ENCODE measurements at places on chromosomes 7 and 10.

DNA sequence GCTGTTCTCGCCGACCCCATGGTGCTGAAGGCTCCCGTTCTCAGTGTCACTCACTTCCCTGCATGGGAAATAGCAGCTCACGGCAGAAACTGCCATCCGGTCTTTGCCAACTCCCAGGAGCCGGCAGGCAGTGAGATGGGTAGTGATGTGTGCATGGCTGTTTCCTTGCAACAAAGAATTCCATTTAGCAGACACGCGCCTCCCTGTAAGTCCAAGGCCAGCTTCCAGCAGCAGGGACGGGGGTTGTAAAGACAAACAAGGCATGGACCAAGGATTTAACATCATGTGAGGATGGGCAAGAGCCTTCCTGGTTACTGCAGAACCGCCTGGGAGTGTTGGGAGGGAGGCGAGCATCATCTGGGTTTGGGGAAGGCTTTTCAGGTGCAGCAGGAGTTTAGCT, 273.1 kb downstream of the GLRX3 start:
- no peak for DNase-seq

DNA sequence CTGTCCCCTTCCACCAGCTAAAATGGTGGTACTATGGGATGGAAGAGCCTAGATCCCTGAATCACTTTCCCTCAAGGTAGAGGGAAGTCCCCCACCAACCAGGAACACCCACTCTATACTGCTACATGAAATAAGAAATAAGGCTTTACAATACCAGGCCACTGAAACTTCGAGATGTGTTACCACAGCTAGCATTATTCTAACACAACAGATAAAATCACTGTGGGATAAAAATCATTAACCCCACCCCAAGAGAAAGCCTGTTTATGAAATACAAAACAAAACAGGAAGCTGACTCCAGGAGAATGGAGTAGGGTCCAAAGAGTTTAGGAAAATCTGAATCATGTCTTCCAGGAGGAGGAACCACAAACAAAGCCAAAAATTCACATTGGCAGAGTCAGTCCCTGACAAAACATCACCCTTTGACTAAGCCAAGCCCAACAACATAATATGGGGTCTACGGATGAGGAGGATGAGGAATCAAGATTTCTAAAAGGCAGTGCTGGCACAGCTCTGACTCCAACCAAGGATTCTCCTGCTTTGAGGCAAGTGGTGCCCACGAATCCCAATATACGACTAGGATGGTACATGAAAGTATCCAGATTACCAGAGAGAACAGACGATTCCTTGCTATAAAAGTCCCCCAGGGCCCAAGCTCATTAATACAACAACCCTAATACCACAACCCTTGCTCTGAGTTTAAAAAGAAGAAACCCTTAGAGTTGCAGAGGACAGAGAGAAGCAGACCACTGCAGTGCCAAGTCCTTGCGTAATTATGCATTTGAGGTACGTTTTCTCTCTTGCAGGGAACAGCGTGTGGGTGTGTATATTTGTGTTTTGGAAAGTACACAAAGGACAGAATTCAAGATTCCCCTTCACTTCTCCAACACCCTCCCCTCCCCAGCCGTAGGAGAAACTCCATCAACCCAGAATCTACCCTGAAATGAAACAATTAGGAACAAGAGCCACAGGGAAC, 23.7 kb downstream of the XPNPEP1 start:
- DNase-seq, result no peak

- no peak for DNase-seq
Measured at GRCh38 chr7:84258628-84259027, 64.0 kb upstream of the SEMA3A start.

DNA sequence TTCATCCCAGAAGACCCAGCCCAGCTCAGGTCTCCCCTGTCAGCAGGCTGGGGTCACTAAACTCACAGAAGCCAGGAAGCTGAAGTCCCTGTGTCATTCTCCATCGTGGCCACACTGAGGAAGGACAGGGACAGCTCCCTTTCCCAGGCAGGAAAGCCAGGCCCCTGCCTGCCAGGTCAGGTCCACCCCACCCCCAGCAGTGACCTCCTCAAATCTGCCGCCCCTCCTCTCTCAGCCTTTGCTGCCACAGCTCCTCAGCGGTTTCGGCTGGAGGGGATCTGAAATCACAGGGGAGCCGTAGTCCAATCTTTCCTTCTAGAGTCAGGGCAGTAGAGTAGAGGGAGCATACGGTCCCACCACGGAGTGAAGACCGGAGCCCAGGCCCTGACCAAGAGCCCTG, 150.9 kb upstream of the UNC5B start:
- no peak for DNase-seq

DNA sequence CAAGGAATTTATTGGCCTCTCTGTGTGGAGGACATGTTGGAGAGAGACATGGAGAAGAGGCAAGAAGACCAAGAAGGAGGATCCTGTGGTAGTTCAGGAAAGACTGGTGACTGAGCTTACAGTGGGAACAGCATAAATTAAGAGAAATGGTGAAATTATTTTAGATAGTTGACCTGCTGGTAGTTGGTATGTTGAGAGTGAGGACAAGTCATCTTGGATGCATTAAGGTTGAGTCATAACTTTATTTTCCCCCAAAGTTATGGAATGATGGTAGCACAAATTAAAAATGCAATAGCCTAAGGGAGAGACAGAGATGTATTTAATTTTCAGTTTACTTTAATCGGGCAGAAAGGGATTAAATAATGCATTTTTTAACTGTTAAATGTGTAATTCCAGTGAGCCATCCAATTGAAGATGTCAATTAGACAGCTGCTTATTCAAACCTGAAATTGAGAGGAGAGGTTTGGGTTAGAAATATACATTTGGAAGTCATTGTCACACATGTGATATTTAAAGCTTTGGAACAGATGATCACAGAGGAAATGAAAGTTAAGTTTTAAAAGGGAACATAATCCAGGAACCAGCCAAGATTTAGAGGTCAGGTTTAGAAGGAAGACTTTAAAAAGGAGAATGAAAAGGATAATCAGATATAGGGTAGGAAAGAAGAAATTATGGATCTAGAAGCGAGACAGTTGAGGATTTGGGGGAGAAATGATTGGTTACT, 80.6 kb downstream of the DGKB start:
- no peak for DNase-seq

GRCh38 chr7:83524277-83525075, 124.5 kb downstream of the SEMA3E start:
- no peak for DNase-seq

- DNase-seq, result peak; percentile 100
Measured at GRCh38 chr7:25125137-25125946, at the start of gene CYCS. Gene CYCS, minus strand, starts transcription at chr7:25125260. Its CDS starts 1,141 bp downstream, at chr7:25124119.

DNA sequence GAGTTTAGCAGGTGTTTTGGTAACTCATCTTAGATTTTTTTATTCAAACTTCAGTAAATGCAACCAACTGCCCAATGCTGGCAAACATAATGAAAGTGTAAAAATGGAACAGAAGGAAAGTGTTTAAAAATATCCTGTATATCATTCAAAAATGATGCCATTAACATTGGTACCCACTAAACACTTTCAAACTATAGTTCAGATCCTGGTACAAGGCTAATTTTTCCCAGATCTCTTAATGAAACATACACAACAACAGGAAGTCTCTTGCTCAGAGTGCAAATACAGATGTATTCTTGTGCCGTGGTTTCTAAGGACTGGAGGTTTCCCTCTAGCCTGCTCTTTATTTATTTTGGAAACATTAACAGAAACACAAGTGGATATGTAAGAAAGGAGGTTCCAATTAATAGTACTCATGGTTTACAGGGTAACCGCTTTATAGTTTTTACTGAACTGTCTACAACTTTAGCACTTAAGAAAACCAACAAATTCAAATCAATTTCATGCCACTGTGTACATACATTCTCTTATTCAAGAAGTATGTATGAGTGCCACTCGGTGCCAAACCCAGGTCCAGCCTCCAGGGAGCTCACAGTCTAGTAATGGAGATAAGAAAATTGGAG, 176.0 kb upstream of the AKR1E2 start:
- DNase-seq, result no peak

GRCh38 chr10:113709221-113709838, 29.6 kb downstream of the CASP7 start:
- DNase-seq, result no peak

DNA sequence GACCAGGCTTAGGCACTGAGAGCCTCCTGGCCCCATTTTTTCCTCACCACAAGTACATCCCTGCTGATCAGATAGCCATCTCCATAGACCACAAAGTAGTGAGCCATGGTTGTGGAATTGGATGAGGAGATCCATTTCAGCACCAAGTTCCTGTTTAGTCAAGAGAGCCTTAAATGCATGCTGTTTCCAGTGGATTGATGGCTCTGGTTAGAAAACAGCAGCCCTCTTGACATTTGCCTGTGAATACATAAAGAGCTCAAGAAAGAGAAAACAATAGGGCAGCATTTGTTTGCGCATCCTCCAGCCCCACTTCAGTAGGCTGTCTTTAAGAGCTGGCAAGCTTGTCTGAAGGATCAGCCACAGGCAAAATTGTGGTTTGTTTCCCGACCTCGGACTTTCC, 251.2 kb downstream of the POU6F2 start:
- no peak for DNase-seq

GRCh38 chr7:391961-392524, 102.1 kb downstream of the FOXL3 start:
- no peak for DNase-seq

DNA sequence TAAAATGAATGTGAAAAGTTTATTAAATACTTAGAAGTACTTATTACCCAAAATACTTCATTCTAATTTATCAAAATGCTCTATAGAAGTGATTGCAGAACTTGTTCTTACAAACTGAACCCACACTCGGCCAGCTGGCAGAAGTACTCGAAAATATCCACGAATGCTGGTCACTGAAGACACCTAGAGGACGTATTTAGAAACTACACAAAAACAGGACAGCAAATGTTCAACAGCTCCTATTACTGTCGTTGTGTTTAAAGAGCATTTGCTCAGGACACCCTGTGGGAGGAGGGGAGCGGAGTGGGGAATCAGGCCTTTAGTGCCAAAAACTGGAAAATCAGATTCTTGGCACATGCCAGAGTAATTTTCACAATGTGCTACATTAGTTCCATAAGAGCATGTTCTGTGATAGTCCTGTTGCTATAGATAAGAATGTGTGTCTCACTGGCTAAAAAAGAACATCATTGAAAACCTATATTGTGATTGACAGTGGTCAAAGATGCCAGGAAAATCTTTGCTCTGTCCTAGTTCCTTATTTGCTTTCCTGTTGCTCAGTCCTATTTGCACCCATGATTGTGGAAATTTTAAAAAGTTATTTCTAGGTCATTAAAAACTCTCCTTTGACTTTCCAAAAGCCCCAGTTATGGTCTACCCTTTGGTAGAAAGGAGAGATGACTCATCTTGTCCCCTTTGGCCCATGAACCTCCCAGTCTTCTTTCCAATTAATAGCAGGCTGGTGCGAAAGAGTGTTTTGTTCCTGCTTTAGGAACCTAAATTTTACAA, 49.0 kb upstream of the NRBF2 start:
- DNase-seq, result peak; percentile 66

GRCh38 chr10:58201704-58202103, 66.0 kb downstream of the IPMK start:
- DNase-seq, result no peak

DNA sequence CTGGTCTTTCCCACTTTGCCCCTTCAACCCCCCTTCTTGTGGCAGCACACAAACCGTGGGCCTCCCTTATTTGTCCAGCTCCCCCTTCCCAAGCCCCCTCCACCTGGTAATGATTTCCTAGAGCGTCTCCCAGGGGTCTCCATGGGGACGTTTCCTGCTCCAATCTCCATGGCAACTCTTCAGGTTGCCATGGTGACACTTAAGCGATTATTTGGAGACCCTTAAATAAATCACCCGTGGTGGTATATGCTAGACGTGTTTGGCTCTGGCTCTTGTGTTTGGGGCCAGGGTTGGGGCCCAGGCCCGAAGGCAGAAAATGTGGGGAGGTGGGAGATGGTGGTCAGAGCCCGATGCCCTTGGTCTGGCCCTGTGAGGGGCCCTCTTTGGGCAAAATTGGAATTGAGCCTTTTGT, 41.1 kb upstream of the DLG5 start:
- DNase-seq, result no peak

DNA sequence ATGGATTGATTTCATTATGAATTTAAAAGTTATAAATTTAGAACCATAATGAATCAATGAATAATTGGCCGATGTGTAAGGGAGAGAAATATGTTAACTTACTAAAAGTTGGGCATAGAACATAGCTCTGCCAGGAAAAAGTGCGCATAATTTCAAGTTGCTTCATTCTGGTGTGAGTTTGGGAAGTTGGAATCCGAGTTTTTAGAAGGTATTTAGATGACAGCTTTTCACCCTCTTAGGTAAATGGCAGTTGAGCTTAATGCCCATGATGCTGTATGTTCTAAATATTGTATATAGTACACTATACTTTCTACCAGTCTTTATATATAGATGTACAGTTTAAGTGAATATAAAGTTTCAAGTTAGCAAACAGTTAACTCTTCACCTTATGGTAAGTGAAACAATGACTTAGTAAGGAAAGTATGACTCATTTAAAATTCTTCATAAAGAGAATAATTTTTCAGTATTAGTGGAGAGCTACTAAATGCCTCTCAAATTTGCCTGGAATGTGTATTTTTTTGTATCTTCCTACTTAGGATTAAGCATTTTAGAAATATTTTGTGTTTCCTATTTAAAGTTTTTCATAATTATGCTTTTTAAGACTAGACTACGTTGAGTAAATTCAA, 1.6 kb downstream of the C1GALT1 start:
- peak; percentile 8 for DNase-seq

- DNase-seq, result no peak
Measured at GRCh38 chr10:61719906-61720305, 57.2 kb downstream of the CABCOCO1 start.

- no peak for DNase-seq
Measured at GRCh38 chr7:100072462-100072861, 9.1 kb downstream of the ZNF3 start.

GRCh38 chr7:6385909-6386560, 61.7 kb downstream of the DAGLB start:
- DNase-seq, result peak; percentile 22

- no peak for DNase-seq
Measured at GRCh38 chr7:140697447-140698143, 1.1 kb downstream of the NDUFB2 start.

DNA sequence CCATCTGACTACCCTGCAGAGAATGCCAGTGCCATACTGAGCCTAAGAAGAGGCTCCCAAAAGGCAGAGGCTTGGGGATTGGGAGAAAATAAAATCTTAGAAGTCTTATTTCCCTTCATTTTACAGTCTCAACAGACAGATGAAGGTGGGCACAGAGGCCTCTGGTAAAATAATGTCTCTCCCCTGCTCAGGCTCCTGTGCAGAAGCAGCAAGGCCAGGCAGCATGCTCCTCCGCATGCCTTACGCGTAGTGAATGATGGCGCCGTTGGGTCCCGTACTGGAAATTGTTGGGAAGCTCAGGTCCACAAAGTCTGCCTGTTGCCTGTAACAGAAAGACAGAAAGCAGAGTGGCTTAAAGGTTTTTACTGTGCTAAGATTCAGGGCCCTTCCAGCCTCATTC, 45.8 kb downstream of the XPNPEP1 start:
- no peak for DNase-seq

DNA sequence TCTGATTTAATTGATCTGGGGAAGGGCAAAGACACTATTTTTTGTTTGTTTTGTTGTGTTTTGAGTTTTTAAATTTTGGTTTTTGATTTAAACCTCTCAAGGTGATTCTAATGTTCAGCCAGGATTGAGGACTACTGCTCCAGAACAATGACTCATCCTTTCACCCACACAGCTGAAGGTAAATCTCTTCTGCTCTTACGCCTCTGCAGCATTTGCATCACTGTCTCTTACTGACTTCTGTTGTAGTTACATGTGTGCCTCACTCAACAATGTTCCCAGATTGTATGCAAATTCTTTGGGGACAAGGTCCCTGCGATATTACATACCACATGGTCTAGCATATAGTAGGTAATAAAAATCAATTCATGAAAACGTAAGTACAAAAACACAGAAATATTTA, 467.5 kb upstream of the LRRN3 start:
- DNase-seq, result no peak

- no peak for DNase-seq
Measured at GRCh38 chr7:132450188-132450587, 126.1 kb downstream of the PLXNA4 start.
